ENCODE measurements at places on chromosomes 2 and 18.
A peak's percentile ranks its signal among the peaks of the same experiment; 100 is the strongest.

GRCh38 chr18:23825496-23825895 is 136.2 kb downstream of the LAMA3 start:
- DNase-seq: no peak

- no peak for DNase-seq
Measured at GRCh38 chr18:51453594-51453993, 256.1 kb upstream of the MEX3C start.

DNA sequence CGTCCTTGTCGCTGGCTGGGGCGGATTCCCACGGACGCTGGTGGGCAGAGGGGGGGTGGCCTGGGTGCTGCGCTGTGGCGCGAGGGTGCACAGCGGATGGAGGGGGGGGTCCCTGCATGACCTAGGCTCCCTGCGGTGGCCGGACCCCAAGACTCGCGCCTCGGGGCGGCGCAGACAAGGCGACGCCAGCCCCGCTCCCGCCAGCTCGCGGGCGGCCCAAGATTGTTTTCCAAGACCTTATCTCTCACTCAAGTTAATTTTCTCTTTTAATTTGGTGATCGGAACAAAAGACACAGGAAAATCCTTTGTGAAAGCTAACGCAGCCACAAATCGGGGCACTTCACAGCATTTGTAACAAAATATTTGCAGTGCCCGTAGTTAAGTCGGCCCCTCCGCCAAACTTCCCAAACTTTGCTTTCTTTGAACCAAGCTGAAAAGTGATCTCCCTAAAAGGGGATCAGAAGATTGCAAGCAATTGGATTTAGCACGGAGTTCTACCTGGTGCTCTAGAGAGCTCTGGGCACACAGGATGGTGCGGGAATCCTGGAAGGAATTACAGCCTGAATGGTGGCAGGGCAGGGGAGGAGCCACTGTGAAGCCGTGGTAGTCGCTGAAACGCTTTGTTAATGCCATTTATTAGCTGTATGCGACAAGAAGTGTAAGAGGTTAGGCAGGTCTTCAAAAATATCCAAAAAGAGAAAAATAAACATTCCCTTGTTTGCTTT is 4.8 kb upstream of the ID2 start:
- DNase-seq: no peak

GRCh38 chr2:63301481-63301880 is 250.9 kb downstream of the OTX1 start:
- DNase-seq: peak; percentile 11

- DNase-seq: no peak
Measured at GRCh38 chr18:3773303-3773702, 323.3 kb downstream of the TGIF1 start.

GRCh38 chr18:55544014-55544413 is 44.0 kb downstream of the TCF4 start:
- DNase-seq: no peak

GRCh38 chr2:127658146-127658545 is 12.2 kb downstream of the GPR17 start:
- DNase-seq: no peak

DNA sequence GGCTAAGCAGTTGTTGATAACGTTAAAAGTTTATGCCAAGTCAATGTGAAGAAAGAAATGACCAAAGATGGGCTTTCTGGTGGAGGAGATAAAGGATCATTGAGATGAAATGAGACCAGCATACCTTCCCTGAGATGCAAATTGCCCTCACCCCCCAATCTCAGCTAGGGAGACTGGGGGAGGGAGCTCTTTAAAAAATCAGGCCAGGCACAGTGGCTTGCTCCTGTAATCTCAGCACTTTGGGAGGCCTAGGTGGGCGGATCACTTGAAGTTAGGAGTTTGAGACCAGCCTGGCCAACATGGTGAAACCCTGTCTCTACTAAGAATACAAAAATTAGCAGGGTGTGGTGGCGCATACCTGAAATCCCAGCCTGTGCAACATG is 30.9 kb upstream of the KCMF1 start:
- no peak for DNase-seq

- DNase-seq: no peak
Measured at GRCh38 chr2:160697817-160698216, 204.2 kb upstream of the RBMS1 start.

DNA sequence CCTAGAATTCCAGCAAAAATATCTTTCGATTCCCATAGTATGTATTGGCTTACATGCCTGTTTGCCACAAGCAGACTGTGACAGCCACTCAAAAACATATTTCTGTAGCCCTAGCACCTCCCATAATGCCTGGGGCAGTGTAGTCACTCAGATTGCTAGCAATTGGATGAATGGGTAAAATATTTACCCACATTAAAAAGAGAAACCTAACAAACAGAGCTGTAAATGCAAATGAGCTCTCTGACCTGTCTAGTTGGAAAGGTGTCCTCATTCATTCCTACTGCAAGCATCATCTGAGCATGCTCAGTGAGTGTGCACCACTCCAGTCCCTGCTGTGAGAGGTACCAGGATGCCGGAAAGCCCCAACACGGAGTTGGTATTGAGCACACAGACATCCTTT is 234.0 kb upstream of the RAB12 start:
- no peak for DNase-seq

- DNase-seq: no peak
Measured at GRCh38 chr2:208463721-208464120, 57.1 kb downstream of the PTH2R start.

GRCh38 chr2:103525756-103526155 is 763.9 kb downstream of the TMEM182 start:
- DNase-seq: no peak

DNA sequence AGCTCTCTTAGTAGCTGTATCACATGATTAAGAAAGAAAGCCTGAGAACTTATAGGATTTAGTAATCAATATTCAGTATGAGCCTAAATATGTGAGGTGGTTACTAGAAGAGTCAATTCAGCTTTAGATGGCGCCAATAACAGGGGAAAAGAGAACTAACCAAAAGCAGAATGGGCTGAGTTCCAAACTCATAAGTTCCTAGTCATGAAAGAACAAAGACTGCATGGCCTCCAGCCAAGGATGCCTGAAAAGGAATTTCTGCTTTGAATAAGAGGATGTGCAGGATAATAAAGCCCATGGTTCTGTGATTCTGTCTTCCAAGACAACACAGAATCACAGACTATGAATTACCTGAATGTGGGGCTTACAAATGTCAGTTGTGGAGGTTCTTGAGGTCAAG is 196.5 kb downstream of the SATB2 start:
- no peak for DNase-seq

- DNase-seq: no peak
Measured at GRCh38 chr2:24077535-24077877, 1.4 kb upstream of the SF3B6 start.

DNA sequence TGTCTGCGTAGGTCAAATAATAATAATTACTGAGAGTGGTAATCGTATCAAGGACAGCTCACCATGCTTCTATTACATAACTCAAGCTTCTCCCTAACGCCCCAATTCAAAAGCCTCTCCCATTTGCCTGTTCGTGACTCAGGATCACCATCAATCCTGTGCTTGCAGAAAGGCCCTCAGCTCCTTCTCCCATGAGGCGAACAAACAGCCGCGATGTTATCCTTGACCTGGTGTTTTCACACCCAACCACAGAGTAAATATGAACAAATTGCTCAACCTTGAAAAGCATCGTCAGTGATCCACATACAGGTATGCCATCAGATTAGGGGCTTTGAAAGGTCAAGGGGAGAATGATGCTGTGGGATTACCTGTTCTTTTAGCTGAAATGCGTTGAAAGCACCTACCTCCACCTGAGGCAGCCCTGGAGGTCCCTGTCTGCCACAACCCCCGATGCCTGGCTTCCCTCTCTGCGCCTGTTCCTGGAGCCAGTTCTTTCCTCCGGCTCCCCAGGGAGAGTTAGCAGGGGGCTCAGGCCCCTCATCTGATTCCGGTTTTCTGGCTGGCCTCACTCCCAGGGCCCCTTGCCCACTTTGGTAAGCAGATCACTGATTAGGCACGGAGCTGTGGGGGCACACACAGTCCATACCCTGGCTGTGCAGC is 39.1 kb upstream of the ODC1 start:
- DNase-seq: no peak

GRCh38 chr2:212845941-212846340 is 305.5 kb downstream of the IKZF2 start:
- no peak for DNase-seq

- no peak for DNase-seq
Measured at GRCh38 chr18:44035554-44035953, 645.1 kb upstream of the SETBP1 start.

DNA sequence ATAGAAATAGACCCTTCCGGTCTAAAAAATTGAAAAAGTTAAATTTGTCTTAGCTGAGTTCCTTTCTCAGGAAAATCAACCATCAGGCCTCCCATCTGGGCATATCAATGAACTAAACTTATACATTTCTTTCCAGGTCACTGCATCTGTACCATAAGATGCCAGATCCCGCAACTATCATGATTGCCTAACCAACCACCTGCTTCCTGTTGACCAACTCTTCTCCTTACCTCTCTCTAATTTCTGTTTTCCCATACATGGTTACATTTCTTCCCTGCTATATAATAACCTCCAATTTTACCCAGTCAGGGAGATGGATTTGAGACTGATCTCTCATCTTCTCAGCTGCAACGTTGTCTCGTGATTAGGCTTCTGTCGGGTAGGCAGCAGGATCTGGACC is 228.7 kb downstream of the FSIP2 start:
- DNase-seq: no peak

DNA sequence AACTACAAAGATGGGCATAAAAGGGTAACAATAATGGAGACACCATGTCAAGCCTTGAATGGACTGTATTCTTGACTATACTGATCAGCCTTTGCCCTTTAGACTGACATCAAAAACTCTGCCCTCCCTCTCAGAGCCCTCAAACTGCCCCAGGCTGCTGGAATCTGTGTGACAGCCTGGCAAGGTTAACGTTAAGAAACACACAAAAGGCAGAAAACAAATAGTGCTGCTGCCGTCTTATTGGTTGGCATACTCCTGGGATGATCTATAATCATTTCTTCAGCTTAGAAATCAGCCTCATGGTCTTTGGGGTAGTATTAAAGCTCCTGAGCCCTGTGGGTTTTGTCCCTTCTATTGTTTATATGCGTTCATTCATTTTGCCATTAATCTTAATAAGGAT is 338.0 kb downstream of the DCC start:
- no peak for DNase-seq

DNA sequence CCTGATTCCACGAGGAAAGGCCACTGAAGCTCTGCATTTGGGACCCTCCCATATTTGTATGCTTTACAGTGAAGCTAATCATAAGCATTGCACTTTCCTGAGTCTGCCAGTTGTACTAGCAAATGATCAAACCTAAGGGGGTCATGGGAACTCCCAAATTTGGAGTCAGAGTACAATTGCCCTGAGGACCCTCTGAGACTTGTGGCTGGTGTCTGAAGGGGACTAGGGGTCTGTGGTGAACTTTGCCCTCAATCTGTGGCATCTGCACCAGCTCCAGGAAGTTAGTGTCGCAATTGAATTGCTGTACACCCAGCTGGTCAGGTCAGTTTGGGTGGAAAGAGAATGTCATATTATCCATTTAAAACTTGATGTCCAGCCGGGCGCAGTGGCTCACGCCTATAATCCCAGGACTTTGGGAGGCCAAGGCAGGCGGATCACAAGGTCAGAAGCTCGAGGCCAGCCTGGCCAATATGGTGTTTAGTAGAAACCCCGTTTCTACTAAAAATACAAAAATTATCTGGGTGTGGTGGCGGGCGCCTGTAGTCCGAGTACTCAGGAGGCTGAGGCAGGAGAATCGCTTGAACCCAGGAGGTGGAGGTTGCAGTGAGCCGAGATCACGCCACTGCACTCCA is 18.1 kb downstream of the SOWAHC start:
- no peak for DNase-seq

DNA sequence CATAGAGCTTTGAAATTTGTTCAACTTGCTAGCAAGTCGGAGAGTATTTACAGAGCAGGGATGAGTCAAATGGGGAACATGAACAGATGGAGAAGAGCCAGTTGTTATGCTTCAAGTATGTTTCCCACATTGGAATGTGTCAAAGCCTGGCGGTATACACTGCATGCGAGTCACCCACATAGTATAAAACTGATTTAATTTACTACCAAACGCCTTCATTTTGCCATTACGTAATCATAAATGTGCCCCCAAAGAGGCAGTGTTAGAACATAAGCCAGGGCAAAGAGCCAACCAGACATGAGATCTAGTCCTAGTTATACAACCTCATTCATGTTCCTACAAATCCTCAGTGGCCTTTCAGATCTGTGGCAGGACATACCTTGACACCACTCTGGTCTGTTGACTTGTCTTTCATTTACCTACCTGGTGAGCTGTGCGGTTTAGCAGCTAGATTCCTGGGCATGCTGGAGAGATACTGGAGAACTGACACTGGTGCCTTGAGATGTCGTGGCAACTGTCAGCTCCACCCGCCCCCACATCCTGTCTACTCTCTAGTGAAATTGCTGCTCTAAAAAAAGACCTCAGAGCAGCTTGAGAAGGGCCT is 21.7 kb upstream of the NRP2 start:
- DNase-seq: no peak

- no peak for DNase-seq
Measured at GRCh38 chr18:67331857-67332256, 184.7 kb downstream of the DSEL start.

GRCh38 chr2:109646961-109647360 is 32.8 kb downstream of the SOWAHC start:
- no peak for DNase-seq

DNA sequence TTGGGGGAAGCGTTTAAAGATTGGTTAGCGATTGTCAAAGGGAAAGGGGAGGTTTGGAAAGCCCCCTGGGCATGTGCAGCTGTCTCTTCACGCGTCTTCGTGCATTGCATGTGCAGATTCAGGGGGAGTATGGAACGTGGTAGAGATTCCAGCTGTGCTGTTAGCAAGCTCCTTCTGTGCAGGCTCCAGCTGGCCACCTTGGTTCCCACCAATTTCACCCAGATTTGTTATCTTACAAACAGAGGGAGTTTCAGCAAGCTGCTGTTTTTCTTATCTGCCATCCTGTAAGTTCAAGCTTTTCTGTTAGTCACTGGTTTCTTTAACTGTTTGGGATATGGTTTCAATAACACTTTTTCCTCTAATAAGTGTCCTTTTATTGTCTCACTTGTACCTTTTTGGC is 30.4 kb downstream of the FARP2 start:
- no peak for DNase-seq

- no peak for DNase-seq
Measured at GRCh38 chr18:1393929-1394328, 489.3 kb downstream of the ADCYAP1 start.

DNA sequence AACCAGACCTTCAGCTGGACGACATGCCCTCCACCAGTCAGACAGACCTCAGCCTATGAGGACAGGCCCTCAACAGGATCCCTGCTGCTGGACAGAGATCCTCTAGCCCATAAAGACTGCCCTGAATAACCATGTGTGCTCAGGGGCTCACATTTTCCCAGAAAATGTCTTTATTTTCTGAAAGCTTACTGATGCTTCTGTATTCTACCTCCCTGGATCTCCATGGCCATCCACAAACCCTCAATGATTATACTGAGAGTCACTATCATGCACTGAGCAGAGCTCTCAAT is 1.8 kb upstream of the PTPN18 start:
- no peak for DNase-seq

Data from iPS-NIHi11 (cell line).